Spleen (tissue), 13 donors: ENCODE measurements at places on chromosomes 3 and 15. TPM values are rescaled to one million over a fixed set of nuclear protein-coding genes. Genes with fewer than 3 reads are reported as not detected.

GRCh38 chr3:50203113-50203808 is 1.8 kb upstream of the SLC38A3 start:
- no peaks in the 10 kb centered on the region for H3K36me3 ChIP-seq
- peaks cover 13% of the 10 kb centered on the region for H3K4me1 ChIP-seq
- H3K4me3 ChIP-seq: no peak overlapping the region
- DNase-seq: no peak
- H3K27ac ChIP-seq: no peak overlapping the region

DNA sequence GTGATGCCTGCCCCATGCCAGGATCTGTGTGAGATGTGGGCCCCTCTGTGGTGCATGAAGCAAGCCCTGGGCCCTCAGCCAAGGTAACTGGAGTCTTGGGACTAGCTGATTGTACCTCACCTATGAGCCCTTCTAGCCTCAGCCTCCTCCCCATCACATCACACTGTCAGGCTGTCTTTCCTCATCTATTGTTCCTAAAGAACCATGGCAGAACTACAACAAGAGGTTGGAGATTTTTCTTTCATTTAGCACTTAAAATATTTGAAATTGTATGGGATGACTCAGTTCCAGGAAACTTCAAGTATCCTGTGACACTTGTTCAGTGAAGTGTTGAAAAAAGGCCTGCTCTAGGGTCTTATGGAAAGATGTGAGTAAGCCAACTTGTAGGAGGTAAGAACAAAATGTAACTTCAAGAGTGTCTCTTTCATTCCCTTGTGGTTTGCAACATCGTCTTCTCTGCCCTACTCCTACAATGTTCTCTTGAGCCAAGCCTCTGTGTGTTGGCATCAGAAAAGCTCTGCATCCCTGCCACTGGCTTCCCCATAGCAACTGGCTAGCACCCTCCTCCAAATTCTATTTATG is 58.7 kb upstream of the TIPARP start:
- H3K27me3 ChIP-seq: no peaks in the 10 kb centered on the region
- no peak for DNase-seq
- no peak overlapping the region for H3K4me3 ChIP-seq
- H3K4me1 ChIP-seq: no peaks in the 10 kb centered on the region

Gene B3GALNT1
- total RNA-seq: 10.9 TPM

GRCh38 chr3:183400352-183400751 is 28.1 kb downstream of the MCF2L2 start:
- H3K27ac ChIP-seq: no peak overlapping the region
- no peaks in the 10 kb centered on the region for H3K36me3 ChIP-seq
- DNase-seq: no peak
- H3K4me1 ChIP-seq: peaks cover 4% of the 10 kb centered on the region
- H3K27me3 ChIP-seq: no peaks in the 10 kb centered on the region
- H3K4me3 ChIP-seq: no peak overlapping the region

GRCh38 chr3:121073011-121073410 is 165.0 kb downstream of the STXBP5L start:
- no peaks in the 10 kb centered on the region for H3K4me1 ChIP-seq
- no peaks in the 10 kb centered on the region for H3K27me3 ChIP-seq
- no peak overlapping the region for H3K4me3 ChIP-seq

- H3K27me3 ChIP-seq: no peaks in the 10 kb centered on the region
- no peak overlapping the region for H3K27ac ChIP-seq
- no peak overlapping the region for H3K4me3 ChIP-seq
- DNase-seq: no peak
- peaks cover 8% of the 10 kb centered on the region for H3K36me3 ChIP-seq
- no peaks in the 10 kb centered on the region for H3K4me1 ChIP-seq
Measured at GRCh38 chr3:170240142-170240541, 17.9 kb downstream of the PRKCI start.

DNA sequence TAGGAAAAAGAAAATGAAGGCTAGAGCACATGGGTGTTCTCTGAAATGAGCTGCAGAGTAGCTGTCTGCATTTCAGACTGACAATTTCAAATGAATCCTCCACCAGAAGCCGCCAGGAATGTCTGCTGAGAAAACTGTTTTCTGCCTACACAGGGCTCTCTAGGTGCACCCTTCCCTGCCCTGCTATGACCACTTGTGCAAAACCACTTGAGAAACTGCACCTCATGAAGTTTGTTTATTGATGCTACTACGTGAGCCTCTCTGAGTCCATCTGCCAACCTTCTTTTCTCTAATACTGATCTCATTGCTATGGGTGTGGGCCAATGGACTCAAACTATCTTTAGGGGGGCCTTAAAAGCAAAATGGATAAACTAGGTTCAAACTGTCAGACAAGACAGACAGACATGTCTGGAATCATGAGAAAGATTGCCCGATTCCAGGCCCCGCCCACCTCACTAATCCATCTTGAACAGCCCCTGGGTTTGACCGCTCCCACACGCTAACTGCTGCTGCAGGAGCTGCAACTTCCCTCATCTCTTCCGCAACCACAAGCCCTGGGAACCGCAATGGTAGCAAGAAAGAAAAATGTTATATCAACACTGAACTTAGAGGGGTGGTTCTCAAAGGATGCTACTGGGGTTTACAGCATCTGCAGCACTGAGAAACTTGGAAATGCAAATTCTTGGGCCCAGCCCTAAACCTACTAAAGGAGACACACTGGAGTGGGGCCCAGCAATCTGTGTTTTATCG is 9.0 kb upstream of the CD47 start:
- H3K4me3 ChIP-seq: no peak overlapping the region
- H3K4me1 ChIP-seq: peaks cover 14% of the 10 kb centered on the region
- DNase-seq: peak; percentile 81
- H3K36me3 ChIP-seq: no peaks in the 10 kb centered on the region

- DNase-seq: no peak
- H3K36me3 ChIP-seq: peaks cover 35% of the 10 kb centered on the region
- H3K27me3 ChIP-seq: no peaks in the 10 kb centered on the region
- H3K4me3 ChIP-seq: no peak overlapping the region
Measured at GRCh38 chr3:58115175-58115574, 95.6 kb downstream of the DNASE1L3 start.

DNA sequence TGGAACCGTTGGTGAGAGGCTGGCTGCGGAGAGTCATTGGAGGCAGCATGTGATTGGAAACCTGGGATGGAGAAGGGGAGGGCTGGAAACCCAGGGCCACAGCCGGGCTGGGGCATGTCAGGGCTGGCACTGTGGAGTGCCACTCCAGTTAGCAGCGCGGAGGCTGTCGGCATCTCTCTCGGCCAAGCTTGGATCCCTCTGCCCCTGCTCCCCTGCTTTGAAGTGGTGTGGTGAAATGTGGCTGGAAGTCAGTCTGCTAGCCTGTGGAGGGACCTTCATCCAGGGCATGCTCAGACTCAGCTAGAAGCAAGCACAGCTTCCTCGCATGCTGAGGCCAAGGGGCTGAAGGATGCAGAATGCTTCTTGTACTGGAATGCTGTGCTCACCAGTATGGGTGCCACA is 13.5 kb downstream of the SLCO3A1 start:
- peak overlapping the region; percentile 66 for H3K27ac ChIP-seq
- peaks cover 15% of the 10 kb centered on the region for H3K4me1 ChIP-seq
- H3K4me3 ChIP-seq: no peak overlapping the region
- no peaks in the 10 kb centered on the region for H3K27me3 ChIP-seq

Gene SGO1
- 3.1 TPM for total RNA-seq

GRCh38 chr3:47932421-47932820 is 83.8 kb downstream of the MAP4 start:
- H3K4me3 ChIP-seq: no peak overlapping the region
- H3K27me3 ChIP-seq: no peaks in the 10 kb centered on the region
- no peak for DNase-seq
- H3K27ac ChIP-seq: no peak overlapping the region

DNA sequence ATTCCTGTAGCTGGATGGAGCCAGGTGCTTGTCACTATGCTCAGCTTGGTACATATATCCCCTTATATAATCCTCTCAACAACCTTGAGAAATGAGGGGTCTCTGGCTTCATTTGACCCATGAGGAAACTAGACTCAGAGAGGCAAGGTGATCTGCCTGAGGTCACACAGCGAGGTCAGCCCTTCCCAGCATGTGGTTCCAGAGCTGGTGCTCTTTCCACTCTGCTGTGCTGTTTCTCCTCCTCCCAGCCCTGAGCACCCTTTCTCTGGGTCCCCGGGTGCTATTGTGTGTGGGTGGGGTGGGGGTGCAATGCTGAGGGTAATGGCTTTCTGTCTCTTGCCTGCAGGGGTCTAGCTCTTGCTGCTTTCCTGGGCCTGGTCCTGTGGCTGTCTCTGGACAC is 19.3 kb downstream of the SLC28A1 start:
- H3K27me3 ChIP-seq: no peaks in the 10 kb centered on the region
- no peak overlapping the region for H3K4me3 ChIP-seq
- no peak overlapping the region for H3K27ac ChIP-seq

- no peaks in the 10 kb centered on the region for H3K27me3 ChIP-seq
- no peak overlapping the region for H3K4me3 ChIP-seq
- peaks cover 10% of the 10 kb centered on the region for H3K36me3 ChIP-seq
- peak; percentile 36 for DNase-seq
- no peak overlapping the region for H3K27ac ChIP-seq
- H3K4me1 ChIP-seq: peaks cover 16% of the 10 kb centered on the region
Measured at GRCh38 chr3:51708216-51708845, 1.5 kb downstream of the GRM2 start.

DNA sequence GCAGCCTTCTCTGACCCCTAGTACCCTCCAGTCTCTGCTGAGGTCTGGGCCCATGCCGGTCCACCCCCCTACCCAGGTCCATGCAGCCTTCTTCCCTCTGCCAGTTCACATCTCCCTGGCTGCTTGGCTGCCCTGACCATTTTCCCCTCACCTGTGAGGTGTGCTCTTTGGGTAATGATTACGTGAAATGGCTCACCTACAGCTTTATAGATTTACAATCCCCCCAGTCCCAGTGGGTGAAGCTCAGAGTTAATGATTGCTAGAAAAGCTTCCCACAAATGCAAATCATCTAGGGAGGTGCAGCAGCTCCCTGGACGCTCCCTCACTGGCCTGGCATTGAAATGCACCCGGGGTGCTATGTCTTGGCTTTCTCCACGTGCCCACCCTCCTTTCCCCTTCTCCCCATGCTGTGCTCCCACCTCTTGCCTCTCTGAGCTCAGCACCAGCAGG is 18.7 kb downstream of the PAQR5 start:
- H3K4me3 ChIP-seq: no peak overlapping the region
- H3K36me3 ChIP-seq: no peaks in the 10 kb centered on the region
- no peaks in the 10 kb centered on the region for H3K4me1 ChIP-seq
- H3K27ac ChIP-seq: no peak overlapping the region

DNA sequence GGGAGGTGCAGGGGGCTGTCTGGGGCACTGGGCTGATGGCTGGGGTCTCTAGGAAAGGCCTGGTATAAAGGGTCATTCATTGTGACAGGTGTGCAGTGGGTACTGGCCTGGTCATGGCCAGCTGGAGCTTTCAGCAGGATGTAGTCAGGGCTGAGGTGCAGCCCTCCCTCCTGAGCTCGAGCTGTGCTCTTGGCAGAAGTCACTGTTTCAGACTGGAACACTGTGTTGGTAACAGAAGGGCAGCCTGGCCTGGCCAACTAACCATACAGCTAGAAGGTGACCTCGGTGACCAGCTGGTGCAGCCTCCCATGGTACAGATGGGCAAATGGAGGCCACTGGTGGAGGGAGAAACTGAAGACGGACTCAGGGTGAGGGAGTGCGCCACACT is 34.4 kb upstream of the LCTL start:
- no peaks in the 10 kb centered on the region for H3K4me1 ChIP-seq
- no peak for DNase-seq
- no peak overlapping the region for H3K4me3 ChIP-seq
- no peak overlapping the region for H3K27ac ChIP-seq
- no peaks in the 10 kb centered on the region for H3K27me3 ChIP-seq

Gene KLF15
- total RNA-seq: 6.8 TPM
